ENCODE measurements at places on chromosomes 5 and 9.
A peak's percentile ranks its signal among the peaks of the same experiment; 100 is the strongest.

- no peak for DNase-seq
- no peak overlapping the region for H3K27ac ChIP-seq
- H3K27me3 ChIP-seq, result no peaks in the 10 kb centered on the region
Measured at GRCh38 chr9:37986001-37986400, 82.1 kb upstream of the SLC25A51 start.

GRCh38 chr5:174618589-174618988 lies 105.8 kb upstream of the MSX2 start:
- no peaks in the 10 kb centered on the region for H3K36me3 ChIP-seq
- no peak overlapping the region for H3K4me3 ChIP-seq
- H3K4me1 ChIP-seq, result no peaks in the 10 kb centered on the region
- DNase-seq, result no peak
- H3K27me3 ChIP-seq, result no peaks in the 10 kb centered on the region

DNA sequence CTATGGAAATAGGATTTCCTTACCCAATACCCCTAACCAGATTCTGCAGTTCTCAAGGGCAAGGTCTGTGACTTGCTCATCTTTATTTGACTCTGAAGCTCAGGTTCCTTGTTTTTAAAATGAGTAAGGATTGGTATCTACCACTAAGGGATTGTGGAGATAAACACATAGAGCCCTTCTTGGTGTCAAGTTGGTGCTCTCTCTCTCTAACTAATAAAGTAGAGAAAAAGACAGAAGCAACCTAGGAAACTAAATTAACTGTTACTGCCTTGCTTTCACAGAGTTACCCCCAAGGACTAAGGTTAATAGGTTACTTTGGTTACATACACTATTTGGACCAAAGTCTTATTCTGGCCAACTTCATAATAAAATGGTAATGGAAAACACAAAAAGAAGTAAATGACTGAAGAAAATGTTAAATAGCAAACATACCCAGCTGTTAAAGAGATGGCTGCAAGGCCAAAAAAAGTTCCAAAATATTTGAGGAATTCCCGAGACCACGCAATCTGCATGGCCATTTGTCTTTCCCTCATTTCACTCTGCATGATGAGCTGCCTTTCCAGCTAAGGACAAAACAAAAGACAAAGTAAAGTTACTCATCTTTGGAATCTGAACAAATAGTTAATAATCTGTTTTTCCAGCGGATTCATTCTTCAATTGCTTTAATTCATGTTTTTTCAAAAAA lies 21.8 kb upstream of the RLN1 start:
- no peaks in the 10 kb centered on the region for H3K27me3 ChIP-seq
- no peak overlapping the region for H3K27ac ChIP-seq
- H3K4me1 ChIP-seq, result no peaks in the 10 kb centered on the region

DNA sequence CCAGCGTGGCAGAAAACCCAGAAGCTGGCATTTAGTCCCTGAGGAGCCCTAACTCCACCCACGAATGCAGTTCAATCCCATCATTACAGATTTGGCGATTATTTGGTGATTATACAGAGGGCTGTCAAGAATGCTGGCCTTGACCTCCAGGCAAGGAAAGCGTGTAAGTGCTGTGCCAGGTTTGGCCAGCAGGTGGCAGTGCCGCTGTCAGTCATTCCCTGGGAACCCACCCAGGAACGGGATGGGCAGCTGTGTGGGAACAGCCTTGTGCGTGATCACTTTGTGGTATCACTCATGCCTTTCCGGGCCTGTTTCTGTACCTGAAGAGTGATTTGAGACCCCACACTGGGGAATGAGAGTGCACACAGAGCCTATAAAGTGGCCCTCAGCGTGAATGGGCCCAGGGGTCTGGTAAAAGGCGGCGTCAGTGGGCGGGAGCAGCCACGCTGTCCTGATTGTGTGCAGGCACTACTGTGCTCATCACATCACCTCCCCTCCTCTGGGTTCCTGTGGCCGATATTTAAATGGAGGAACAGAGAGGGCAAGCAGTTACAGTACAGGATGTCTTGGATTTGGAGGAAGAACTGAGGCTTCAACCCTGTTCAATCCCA lies 215.6 kb downstream of the ROR2 start:
- H3K36me3 ChIP-seq, result no peaks in the 10 kb centered on the region
- peaks cover 1% of the 10 kb centered on the region for H3K27me3 ChIP-seq
- H3K4me1 ChIP-seq, result no peaks in the 10 kb centered on the region
- no peak overlapping the region for H3K4me3 ChIP-seq
- no peak overlapping the region for H3K27ac ChIP-seq

DNA sequence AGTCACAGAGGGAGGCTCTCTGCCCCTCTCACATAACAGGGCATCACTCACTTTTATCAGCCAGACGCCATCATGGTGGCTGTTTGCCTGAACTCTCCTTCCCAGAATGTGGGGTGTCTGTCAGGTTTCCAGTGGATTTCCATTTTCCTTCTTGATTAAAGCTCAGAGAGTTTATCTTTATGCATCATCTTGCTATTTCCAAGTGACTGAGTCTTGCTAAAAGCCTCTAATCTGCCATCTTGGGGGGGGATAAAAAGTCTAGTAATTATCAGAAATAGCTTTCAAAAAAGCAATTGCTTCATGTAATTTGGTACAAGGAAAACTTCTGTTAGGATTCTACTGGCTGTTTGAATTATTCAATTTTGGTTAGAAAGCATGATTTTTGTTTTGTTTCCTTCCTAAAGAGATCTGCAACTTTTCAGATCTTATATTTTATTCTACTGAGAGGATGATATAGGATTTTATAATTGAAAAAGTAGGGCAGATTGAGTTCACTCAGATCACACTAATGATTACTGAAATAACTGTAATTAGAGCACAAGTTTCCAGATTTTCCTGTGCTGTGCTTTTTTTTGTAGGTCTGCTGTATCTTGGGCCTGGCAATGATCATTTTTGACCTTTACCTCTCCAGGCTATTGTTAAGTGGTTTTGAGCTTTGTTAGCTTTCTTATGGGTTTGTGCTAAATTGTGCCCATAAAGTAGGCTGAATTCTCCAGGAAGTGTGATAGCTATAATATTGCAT lies 661.5 kb downstream of the TLE4 start:
- no peak overlapping the region for H3K27ac ChIP-seq
- H3K4me3 ChIP-seq, result no peak overlapping the region
- no peaks in the 10 kb centered on the region for H3K4me1 ChIP-seq
- no peak for DNase-seq
- H3K27me3 ChIP-seq, result no peaks in the 10 kb centered on the region

DNA sequence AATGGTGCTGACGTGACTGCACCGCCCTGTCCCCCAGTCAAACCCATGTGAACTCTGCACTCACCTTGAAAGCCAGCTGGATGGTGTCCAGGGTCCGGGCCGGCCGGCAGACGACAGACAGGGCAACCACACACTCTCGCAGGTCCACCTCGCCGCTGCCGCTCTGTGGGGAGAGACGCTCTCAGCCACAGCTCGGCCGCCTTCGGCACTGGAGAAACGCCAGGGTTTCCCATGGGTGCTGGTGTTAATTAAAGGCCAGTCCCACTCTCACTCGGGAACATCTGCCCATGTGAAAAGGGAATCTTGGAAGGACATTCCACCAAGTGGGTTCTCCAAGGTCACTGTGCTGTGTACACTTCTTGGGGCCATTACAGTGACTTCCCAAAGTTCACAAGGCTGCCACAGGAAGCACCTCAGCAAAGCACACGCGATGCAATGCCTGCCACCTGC lies 25.5 kb upstream of the SLC6A3 start:
- no peak overlapping the region for H3K27ac ChIP-seq
- no peak for DNase-seq
- H3K4me1 ChIP-seq, result no peaks in the 10 kb centered on the region
- H3K4me3 ChIP-seq, result no peak overlapping the region

- H3K4me3 ChIP-seq, result no peak overlapping the region
- H3K27me3 ChIP-seq, result no peaks in the 10 kb centered on the region
- no peaks in the 10 kb centered on the region for H3K36me3 ChIP-seq
- no peak for DNase-seq
- H3K27ac ChIP-seq, result no peak overlapping the region
Measured at GRCh38 chr5:145902421-145902820, 29.6 kb upstream of the GRXCR2 start.

DNA sequence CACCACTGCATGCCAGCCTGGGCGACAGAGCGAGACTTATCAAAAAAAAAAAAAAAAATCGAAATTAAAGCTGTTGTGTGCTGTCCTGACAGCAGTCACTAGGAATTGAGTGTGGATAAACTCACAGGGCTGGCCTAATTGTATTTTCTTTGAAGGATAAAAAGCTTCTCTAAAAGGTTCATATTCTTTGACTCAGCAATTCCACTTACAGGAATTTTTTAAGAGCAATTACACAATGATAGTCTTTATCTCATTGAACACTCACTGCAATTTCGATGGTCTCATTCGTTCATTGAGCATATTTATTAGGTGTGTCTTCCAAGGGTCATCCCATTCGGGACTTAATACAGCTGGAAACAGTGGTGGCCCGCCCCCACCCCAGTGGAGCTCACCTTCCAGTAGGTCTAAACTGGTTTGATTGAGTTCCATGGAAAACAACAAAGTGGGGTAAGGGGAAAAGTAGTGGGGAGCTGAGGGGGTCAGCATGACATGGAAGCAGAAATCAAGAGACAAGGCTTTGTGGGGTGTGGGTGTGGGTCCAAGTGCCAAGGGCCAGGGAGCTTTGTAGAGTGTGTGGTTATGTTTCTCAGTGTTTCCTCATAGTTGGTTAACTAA lies 6.7 kb downstream of the CDK9 start:
- peaks cover 65% of the 10 kb centered on the region for H3K4me1 ChIP-seq
- DNase-seq, result no peak
- no peak overlapping the region for H3K4me3 ChIP-seq
- peak overlapping the region; percentile 28 for H3K27ac ChIP-seq

- DNase-seq, result no peak
- no peak overlapping the region for H3K4me3 ChIP-seq
- H3K4me1 ChIP-seq, result no peaks in the 10 kb centered on the region
- no peak overlapping the region for H3K27ac ChIP-seq
- no peaks in the 10 kb centered on the region for H3K36me3 ChIP-seq
- H3K27me3 ChIP-seq, result no peaks in the 10 kb centered on the region
Measured at GRCh38 chr5:53815471-53815870, 255.0 kb downstream of the NDUFS4 start.

DNA sequence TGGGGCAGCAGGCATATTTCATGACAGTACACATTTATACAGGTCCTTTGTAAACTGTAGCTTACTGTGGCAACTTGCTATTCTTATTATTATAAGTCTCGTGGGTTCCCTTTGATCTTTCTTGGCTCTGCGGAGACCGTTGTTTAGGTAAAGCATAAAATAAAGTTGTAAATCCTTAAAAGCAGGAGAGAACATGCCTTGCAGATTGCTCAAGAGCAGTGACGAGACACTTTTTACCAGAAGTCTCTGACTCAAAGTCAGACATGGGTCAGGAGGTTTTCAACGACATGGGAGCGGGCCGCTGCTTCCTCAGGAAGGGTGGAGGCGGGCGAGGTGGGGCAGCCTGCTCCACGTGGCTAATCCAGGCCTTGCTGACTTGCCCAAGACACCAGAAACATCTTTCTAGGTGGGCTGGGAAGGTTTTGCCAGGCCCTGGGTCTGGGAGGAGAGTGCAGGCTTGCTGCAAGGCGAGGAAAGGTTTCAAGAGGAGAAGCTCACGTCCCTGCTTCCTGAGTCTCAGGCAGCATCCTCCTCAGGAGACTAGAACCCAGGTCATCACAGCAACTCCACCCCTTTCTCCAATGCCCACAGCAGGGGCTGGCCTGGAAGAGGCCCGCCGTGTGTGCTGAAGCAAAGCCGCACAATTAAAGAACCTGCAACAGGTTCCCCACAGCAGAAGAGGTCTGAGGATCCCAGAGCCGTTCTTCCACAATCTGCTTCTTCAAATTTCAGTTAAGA lies 6.5 kb downstream of the TBC1D2 start:
- no peaks in the 10 kb centered on the region for H3K27me3 ChIP-seq
- DNase-seq, result peak; percentile 92
- peak overlapping the region; percentile 65 for H3K27ac ChIP-seq
- peaks cover 52% of the 10 kb centered on the region for H3K4me1 ChIP-seq
- H3K4me3 ChIP-seq, result no peak overlapping the region

GRCh38 chr5:153569036-153569435 lies 78.6 kb downstream of the GRIA1 start:
- no peaks in the 10 kb centered on the region for H3K27me3 ChIP-seq
- H3K36me3 ChIP-seq, result no peaks in the 10 kb centered on the region
- H3K27ac ChIP-seq, result no peak overlapping the region
- no peak overlapping the region for H3K4me3 ChIP-seq
- DNase-seq, result no peak

GRCh38 chr9:126051446-126052130 lies 275.0 kb upstream of the MVB12B start:
- no peak for DNase-seq
- H3K4me1 ChIP-seq, result no peaks in the 10 kb centered on the region
- no peak overlapping the region for H3K4me3 ChIP-seq
- no peak overlapping the region for H3K27ac ChIP-seq

- H3K27ac ChIP-seq, result no peak overlapping the region
- no peaks in the 10 kb centered on the region for H3K27me3 ChIP-seq
- peak; percentile 28 for DNase-seq
- no peak overlapping the region for H3K4me3 ChIP-seq
Measured at GRCh38 chr9:38183994-38184568, 115.1 kb upstream of the SHB start.

GRCh38 chr9:133237035-133237731 lies 28.1 kb upstream of the OBP2B start:
- H3K27ac ChIP-seq, result no peak overlapping the region
- no peak overlapping the region for H3K4me3 ChIP-seq
- no peaks in the 10 kb centered on the region for H3K36me3 ChIP-seq

DNA sequence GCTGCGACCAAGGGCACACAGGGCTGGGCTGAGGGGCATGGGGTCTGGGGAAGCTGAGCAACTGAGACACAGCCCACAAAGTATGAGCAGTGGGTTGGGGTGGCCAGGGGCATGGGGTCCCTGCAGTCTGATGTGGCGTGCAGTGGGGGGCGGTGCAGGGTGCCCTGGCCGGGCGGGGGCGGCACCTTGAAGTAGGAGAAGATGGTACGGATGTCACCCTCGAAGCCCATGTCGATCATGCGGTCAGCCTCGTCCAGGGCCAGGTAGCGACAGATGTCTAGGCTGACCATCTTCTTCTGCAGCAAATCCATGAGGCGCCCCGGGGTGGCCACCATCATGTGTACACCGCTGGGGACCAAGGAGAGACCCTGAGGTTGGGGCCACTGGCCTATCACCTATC lies 3.3 kb downstream of the DDX41 start:
- H3K4me1 ChIP-seq, result peaks cover 48% of the 10 kb centered on the region
- H3K27me3 ChIP-seq, result no peaks in the 10 kb centered on the region
- no peaks in the 10 kb centered on the region for H3K36me3 ChIP-seq
- H3K27ac ChIP-seq, result no peak overlapping the region

DNA sequence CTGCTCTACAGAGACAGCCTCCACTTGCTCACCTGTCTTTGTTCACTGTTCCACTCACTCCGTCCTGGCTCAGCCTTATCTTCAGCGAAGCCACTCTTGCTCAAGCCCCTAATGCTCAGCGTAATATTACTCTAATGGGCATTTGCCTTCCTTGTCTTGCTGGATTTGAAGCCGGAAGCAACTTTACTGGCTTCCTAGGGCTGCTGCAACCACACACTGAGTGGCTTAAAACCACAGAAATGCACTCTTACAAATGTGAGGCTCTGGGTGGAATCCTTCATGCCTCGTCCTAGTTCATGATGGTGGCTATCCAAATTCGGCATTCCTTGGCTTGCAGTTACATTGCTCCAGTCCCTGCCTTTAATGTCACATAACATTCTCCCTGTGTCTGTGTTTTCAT lies 85.5 kb upstream of the MARCHF11 start:
- H3K4me3 ChIP-seq, result no peak overlapping the region
- H3K27me3 ChIP-seq, result no peaks in the 10 kb centered on the region
- no peak for DNase-seq
- H3K4me1 ChIP-seq, result no peaks in the 10 kb centered on the region
- H3K36me3 ChIP-seq, result no peaks in the 10 kb centered on the region

- no peaks in the 10 kb centered on the region for H3K36me3 ChIP-seq
- H3K4me1 ChIP-seq, result no peaks in the 10 kb centered on the region
- no peak for DNase-seq
- no peaks in the 10 kb centered on the region for H3K27me3 ChIP-seq
- H3K4me3 ChIP-seq, result no peak overlapping the region
- H3K27ac ChIP-seq, result no peak overlapping the region
Measured at GRCh38 chr5:99176186-99176585, 247.4 kb upstream of the CHD1 start.
